ENCODE measurements at places on chromosomes 2 and 18.

DNA sequence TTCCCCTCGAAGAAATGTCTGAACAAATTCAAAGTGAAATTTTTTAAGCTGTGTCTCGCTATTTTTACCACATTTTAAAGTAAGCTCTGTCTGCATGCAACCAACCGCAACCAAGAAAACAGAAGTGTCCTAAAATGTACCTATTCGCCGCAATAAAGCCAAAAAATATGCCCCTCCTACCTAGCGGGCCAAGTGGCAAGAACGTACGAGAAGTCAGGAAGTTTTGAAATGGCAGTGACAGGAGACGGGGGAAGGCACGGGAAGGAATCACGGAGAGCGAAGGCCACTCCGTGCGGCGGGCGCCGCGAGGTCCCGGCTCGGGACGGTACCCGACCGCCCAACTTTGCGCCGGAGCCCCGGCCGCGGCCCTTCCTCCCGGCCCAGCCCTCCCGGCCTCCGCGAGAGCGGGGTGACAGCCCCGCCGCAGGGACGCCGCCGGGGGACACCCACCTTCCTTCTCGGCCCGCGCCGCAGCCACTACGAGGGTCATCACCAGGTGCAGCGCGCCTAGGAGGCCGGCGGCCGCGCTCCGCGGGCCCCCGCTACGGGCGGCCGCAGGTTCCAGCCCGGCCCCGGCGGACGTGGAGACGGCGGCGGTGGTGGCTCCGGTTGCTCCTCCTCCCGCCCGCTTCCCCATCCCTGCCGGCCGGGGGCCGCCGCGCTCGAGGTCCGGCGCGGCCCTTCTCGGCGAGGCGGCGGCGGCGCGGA, 568 bp downstream of the TMEM131 start:
- H3K27me3 ChIP-seq: no peaks in the 10 kb centered on the region
- H3K4me3 ChIP-seq: peak overlapping the region; percentile 81
- peak overlapping the region; percentile 98 for H3K27ac ChIP-seq
- H3K4me1 ChIP-seq: peaks cover 23% of the 10 kb centered on the region
- H3K36me3 ChIP-seq: no peaks in the 10 kb centered on the region

- H3K27ac ChIP-seq: no peak overlapping the region
- DNase-seq: no peak
- H3K4me1 ChIP-seq: peaks cover 4% of the 10 kb centered on the region
- no peak overlapping the region for H3K4me3 ChIP-seq
- H3K36me3 ChIP-seq: no peaks in the 10 kb centered on the region
- H3K27me3 ChIP-seq: no peaks in the 10 kb centered on the region
These were observed 49.9 kb downstream of the RAB31 start for GRCh38 chr18:9757827-9758621.

DNA sequence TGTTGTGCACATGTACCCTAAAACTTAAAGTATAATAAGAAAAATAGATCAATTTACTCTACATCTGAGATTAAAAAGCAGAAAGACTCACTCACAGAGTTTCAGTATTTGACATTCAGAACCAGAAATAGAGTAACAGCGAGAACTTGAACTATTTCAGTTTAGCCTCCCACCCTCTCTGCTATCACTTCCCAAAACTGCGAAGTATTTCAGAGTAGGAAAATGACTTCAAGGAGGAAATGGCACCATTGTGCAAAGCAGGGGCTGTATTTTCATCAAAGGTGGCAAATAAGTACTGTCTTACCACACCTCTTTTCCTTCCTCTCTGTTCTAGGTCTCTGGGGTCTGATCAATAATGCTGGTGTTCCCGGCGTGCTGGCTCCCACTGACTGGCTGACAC, 13.6 kb downstream of the DHRS9 start:
- H3K36me3 ChIP-seq: no peaks in the 10 kb centered on the region
- no peak overlapping the region for H3K27ac ChIP-seq
- peak; percentile 48 for DNase-seq
- no peak overlapping the region for H3K4me3 ChIP-seq

GRCh38 chr2:70766357-70767078, 1.5 kb downstream of the ADD2 start:
- H3K4me1 ChIP-seq: peaks cover 12% of the 10 kb centered on the region
- no peaks in the 10 kb centered on the region for H3K36me3 ChIP-seq
- H3K4me3 ChIP-seq: no peak overlapping the region
- no peak overlapping the region for H3K27ac ChIP-seq
- peaks cover 52% of the 10 kb centered on the region for H3K27me3 ChIP-seq

- peaks cover 21% of the 10 kb centered on the region for H3K4me1 ChIP-seq
- H3K27ac ChIP-seq: no peak overlapping the region
- no peaks in the 10 kb centered on the region for H3K36me3 ChIP-seq
- peaks cover 8% of the 10 kb centered on the region for H3K27me3 ChIP-seq
- no peak overlapping the region for H3K4me3 ChIP-seq
- DNase-seq: no peak
These were observed 14.7 kb upstream of the ATP6V1B1 start for GRCh38 chr2:70921031-70921430.

DNA sequence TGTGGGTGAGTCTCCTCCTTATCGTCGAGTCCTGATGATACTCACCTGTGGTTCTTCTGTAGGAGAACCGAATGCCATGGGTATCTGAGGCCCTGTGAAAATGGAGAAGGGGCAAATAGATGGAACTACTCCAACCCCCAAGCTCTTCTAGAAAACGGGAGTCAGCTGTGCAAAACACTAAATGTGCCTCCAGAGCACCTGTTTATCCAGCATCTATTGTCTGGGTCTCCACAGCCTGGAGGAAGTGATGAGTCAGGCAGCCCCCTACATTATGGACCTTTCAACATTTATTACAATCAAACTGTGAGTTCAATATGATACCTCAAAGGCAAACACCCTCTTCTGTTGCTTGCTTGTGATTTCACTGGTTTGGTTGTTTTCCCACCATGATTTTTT, 9.8 kb upstream of the LRRFIP1 start:
- peak overlapping the region; percentile 93 for H3K27ac ChIP-seq
- peaks cover 67% of the 10 kb centered on the region for H3K4me1 ChIP-seq
- no peak overlapping the region for H3K4me3 ChIP-seq
- DNase-seq: peak; percentile 58
- H3K27me3 ChIP-seq: no peaks in the 10 kb centered on the region
